ENCODE measurements at places on chromosomes 1 and 21.

GRCh38 chr1:213720032-213720431 is 267.7 kb upstream of the PROX1 start:
- DNase-seq = no peak

- no peak for DNase-seq
Observed at GRCh38 chr1:30755334-30755733, 2.2 kb downstream of the LAPTM5 start.

DNA sequence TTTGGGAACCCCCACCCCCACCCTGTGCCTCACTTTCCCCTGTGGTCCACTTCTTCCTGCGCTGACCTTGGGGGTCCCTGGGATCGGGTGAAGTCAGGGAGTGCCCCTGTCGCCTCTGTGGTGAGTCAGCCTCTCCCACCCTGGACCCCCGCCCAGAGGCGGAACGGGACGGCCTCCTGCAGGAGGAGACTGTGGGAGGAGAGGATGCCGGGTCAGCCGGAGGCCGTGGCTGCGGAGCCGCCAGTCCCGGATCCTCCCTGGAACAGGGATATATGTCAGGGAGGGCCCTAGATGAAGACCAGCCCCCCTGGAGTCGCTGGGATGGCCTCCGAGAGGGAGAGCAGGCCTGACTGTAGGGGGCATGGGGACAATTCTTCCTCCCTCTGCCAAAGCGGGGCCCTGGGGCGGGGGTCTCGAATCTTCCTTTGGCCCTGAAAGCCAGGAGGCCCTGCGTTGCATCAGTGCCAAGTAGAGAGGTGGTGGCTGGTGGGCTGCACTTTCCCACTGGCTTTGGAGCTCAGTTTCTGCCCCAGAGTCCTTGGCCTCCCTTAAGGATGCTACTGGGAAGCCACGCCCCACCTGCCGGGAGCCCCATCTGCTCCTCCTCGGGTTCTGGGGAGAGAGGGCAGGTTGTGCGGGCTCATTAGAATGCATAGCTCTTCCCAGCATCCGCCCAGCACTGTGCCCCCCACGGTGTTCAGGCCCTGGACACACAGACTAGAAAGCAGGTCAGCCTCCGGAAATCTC is 930 bp downstream of the ARHGEF10L start:
- no peak for DNase-seq

- DNase-seq = no peak
Observed at GRCh38 chr1:33443080-33443704, 12.3 kb upstream of the PHC2 start.

GRCh38 chr1:168742386-168742785 is 13.4 kb upstream of the DPT start:
- no peak for DNase-seq

DNA sequence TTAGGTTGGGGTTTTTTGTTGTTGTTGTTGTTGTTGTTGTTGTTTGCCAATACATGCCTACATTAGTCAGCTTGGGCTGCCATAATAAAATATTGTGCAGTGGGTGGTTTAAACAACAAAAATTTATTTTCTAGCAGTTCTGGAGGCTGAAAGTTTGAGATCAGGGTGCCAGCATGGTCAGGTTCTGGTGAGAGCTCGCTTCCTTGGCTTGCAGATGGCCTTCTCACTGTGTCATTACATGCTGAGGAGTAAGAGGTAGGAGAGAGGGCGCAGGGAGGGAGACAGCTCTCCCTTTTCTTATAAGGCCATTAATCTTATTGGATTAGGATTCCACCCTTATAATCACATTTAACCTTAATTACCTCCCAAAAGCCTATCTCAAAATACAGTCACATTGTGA is 52.7 kb downstream of the DIRAS3 start:
- DNase-seq = no peak

Measured in stimulated activated naive CD4-positive, alpha-beta T cell treated with Interleukin-2 at 50 U/mL for 16 hours (primary cell).